Activated CD8-positive, alpha-beta memory T cell treated with anti-CD3 and anti-CD28 coated beads for 1 hour (primary cell): ENCODE measurements at places on chromosomes 5 and 9.

DNA sequence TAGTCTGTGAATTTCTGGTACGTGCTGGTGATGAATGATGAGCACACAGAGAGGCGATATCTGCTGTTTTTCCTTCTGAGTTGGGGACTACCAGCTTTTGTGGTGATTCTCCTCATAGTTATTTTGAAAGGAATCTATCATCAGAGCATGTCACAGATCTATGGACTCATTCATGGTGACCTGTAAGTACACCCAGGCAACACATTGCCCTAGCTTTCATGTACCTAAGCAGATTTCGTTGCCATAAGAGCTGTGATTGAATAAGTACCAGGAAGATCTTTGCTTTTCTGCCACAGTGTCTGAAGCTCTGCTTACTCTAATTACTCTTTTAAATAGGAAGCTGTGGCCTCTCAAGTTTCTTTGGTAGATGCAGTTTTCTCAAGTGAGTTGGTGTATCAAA lies 397.8 kb downstream of the ARRDC3 start:
- DNase-seq = no peak

DNA sequence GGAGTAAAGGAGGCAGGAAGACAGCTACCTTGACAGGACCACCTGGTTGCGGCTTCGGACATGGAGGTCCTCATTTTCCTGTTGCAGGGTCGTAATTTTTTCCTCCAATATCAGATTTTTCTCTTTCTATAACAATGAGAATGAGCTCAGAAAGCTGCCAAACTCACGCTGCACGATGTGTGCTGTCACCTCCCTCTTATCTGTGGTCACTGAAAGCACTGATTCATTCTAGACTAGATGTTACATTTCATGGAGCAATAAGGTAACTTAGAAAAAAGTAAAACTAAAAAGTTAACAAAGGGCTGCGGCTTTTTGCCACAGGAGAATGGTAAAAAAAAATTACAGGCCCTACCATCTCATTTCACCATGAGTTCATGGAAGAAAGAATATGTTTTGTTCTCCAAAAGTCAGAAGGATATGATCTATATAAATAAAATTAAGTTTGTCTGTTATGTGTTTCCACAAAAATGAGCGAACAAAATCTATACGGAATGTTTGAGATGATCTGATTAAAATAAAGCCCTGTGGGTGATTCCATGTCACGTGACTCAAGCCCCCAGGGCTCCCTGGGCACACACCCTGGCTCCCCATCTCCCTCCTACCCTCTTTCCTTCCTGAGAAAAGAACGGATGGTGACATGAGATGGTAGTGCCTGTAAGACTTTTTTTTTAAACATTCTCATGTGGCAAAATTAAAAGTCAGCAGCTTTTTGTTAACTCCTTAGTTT lies 26.9 kb upstream of the ANXA6 start:
- DNase-seq = no peak

- peak; percentile 59 for DNase-seq
Observed at GRCh38 chr5:139710319-139711066, 62.3 kb downstream of the CXXC5 start.

DNA sequence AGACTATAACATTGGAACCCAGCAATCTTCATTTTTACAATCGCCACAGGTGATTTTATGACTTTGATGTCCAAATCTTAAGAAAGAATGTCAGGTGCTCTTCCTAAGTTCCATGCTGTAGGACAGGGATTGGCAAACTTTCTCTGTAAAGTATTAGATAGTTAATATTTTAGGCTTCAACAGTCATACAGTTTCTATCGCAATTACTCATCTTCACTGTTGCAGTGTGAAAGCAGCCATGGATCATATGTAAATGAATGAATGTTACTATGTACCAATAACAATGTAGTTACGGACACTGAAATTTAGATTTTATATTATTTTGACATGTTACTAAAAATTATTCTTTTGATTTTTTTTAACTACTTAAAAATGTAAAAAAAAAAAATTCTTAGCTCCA lies 169.7 kb downstream of the DTWD2 start:
- DNase-seq = no peak

DNA sequence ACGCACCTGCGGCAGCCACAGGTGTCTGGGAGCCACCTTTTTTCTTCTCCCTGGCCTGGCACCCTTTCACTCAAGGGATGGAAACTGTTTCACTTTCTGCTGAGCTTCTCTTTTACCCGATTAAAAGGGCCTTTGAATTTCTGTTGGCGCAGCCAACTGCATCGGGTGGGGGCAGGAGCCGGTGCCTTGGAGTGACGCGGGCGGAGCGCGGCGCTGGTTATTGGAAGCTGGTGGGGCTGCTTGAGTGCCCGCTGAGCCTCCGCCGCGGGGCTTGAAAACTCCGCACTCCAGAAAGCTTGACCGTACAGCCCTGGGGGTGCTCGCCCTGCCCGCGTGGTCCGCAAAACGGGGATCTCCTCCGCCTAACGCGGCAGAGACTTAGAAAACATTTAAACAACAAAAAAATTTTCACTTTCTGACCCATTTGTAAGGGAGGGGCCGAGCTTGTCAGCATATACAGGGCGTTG lies 52.0 kb upstream of the TJP2 start:
- peak; percentile 17 for DNase-seq

GRCh38 chr5:95332158-95332557 lies 47.3 kb upstream of the MCTP1 start:
- DNase-seq = no peak
